ENCODE measurements at places on chromosomes 5 and 9.

- DNase-seq = peak; percentile 55
These were observed 11.1 kb downstream of the EXD3 start for GRCh38 chr9:137411645-137412380.

GRCh38 chr9:133971121-133971951 lies 20.8 kb downstream of the VAV2 start:
- no peak for DNase-seq

DNA sequence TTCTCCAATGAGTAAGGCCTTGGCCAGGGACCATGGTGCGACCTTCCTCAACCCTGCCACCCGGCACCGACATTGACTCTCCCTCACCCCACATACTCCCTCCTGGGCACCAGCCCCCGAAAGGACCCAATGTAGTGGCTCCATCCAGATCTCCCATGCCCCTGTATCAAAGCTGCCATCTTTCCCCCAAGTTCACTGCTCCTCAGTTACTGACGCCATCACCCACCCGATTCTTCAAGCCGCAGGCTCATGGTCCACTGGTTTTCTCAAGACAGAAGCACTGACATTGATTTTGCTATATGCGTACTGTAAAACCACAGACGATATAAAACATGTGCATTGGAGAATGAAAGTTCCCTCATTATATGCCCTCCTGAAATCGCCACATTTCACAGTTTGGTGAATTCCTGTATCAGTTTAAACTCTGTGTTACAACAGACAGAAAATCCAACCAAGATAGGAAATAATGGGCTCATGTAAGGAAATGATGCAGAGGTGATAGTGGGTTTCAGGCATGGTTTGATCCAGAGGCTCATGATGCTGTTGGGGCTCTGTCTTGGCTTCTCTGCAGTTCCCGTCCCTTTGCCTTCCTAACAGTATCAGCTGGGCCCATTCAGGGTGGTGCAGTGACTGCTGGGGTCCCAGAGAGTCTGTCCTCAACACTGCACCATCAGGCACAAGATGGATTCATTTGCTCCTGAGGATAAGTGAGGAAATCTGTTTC lies 207.3 kb upstream of the IER5L start:
- no peak for DNase-seq

- no peak for DNase-seq
These were observed 15.0 kb downstream of the CNTFR start for GRCh38 chr9:34574571-34574970.

DNA sequence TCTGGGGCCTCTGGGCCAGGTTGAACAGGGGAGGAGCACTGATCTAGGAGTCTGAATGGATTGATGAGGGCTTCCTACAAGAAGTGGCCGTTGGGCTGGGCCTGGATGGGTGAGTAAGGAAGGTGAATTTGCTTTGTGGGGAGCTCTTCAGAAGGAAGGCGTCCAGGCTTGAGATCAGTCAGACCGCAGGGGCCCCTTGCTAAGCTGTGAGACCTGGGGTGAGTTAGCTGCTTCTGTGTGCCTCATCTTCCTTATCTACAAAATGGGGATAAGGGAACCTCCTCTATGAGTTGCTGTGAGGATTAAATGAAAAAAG lies 1.1 kb upstream of the SYNPO start:
- no peak for DNase-seq

Measured in omental fat pad (tissue), 4 donors.